ENCODE measurements at places on chromosomes 4 and X.

DNA sequence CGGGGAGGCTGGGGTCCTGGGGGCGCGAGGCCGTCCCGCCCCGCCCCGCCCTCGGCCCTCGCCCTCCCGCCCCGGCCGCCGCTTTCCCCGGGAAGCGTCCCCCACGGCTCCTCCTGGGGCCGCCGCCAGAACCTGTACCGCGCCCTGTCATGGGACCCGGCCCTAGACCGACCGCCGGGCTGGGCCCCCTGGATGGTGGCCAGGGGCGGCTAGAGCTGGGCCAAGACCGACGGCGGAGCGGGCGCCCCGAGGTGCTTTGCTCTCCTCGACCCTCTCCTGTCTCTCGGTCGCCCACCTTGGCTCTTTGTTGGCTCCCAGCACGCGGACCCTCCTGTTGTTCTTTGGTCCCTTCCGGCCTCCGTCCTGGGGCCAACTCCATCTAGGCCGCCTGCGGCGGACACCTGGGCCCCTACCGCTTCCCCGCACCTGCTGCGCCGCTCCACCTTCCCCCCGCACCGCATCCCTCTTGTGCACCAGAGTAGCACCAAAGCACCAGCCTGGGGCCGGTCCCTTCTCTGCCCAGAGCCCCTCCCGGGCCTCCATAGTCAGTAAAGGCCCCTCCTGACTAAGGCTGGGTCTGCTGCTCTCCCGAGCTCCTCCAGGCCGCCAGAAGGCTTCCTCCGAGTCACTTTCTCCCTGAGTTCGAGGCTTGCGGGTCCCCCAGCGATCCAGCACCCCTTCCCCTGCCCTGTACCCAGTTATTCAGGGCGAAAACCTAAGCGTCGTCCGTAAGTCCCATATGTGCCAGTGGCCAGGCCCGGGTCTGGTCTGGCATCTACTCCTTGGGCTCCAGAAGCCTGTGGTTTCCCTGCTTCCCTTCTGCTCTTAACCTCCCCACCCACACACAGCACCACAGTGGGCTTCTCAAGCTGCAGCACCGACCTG is 587 bp downstream of the TACC3 start:
- peak; percentile 62 for DNase-seq

DNA sequence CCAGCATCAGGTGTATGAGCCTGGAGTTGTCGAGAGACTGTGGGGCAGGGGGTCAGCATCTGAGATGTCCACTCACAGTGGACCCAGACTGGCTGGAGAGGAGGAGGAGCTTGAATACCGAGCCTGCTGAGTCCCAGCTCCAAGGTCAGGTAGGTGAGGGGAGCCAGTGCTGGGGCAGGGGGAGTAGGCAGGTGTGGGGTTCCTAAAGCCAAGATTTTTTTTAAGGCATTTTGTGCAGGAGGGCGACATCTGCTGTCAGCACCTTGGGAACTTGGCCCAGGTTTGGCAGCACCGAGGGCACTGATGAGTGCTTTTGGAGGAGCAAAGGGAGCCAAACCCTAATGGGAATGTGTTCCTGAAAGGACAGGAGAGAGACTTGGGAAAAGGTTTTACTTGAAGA is 64.2 kb upstream of the MSANTD1 start:
- DNase-seq: no peak

DNA sequence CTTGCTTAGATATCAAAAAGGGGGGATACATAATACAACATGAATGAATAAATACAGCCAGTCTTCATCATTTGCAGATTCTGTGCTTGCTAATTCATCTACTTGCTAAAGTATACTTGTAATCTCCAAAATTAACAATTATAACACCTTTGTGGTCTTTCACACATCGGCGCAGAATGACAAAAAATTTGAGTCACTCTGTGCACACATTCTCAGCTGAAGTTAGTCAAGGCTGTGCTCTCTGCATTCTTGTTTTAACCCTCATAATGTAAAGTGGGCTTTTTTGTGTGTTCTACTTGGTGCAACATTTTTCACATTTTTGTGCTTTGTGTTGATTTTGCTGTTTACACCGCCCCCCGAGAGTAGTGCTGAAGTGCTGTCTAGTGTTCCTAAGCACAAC is 65.8 kb upstream of the GPRIN3 start:
- DNase-seq: no peak

DNA sequence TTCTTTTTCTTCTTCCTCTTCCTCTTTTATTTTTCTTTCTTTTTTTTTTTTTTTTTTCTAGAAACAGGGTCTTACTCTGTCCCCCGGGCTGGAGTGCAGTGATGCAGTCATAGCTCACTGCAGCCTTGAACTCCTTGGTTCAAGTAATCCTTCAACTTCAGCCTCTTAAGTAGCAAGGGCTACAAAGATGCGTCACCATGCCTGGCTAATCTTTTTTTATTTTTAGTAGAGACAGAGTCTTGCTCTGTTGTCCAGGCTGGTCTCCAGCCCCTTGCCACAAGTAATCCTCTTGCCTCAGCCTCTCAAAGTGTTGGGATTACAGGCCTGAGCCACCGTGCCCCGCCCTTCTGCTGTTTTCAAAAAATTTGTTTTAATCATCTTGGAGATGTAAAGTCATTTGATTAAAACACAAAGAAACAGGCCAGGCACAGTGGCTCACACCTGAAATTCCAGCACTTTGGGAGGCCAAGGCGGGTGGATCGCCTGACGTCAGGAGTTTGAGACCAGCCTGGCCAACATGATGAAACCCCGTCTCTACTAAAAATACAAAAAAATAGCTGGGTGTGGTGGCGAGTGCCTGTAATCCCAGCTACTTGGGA is 28.1 kb downstream of the SYNPO2 start:
- DNase-seq: no peak

DNA sequence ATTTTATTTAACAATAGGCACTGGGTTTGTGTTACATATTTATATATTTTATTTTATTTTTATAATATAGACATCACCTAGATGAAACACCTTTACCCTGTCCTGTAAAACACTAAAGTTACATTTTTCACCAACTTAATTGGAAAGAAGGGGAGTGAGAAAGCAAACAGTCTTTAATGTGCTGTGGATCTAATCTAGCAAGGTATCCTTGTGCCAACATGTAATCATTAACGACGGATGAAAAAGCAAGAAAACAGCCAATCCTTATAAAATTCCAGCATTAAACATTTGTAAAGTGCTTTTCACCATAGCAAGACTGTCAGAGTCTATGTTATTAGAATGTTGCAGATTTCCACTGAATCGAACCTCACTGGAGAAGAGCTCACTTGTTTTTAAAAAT is 92.7 kb downstream of the HHIP start:
- DNase-seq: no peak

- DNase-seq: peak; percentile 39
These were observed 173.9 kb upstream of the KLF3 start for GRCh38 chr4:38489924-38490639.

DNA sequence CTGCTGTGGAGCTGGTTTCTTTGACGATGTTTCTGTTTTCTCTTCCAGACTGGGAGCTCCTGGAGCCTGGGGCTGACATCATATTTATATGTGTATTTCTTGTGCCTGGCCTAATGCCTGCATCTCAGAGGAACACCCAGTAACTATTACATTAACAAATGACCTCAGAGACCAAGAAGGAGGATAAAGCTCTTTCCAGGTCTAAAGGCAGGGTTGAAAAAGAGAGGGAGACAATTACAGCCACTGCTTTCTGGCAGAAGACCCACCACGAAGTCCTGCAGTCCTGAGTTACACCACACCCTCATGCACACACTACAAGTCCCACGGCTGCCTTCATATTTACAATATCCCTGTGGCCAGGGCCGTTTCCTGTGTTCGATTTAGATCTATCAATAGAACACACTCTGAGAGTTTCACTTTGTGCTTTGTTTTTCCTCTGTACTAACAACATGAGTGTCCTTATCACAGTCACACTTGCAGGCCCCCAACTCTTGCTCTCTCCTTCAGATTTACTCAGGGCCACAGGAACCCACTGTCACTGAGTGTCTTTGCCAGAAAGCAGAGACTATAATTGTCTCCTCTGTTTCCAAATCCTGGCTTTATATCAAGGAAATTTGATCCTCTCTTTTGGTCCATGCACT is 535.5 kb downstream of the MID1IP1 start:
- DNase-seq: peak; percentile 43

DNA sequence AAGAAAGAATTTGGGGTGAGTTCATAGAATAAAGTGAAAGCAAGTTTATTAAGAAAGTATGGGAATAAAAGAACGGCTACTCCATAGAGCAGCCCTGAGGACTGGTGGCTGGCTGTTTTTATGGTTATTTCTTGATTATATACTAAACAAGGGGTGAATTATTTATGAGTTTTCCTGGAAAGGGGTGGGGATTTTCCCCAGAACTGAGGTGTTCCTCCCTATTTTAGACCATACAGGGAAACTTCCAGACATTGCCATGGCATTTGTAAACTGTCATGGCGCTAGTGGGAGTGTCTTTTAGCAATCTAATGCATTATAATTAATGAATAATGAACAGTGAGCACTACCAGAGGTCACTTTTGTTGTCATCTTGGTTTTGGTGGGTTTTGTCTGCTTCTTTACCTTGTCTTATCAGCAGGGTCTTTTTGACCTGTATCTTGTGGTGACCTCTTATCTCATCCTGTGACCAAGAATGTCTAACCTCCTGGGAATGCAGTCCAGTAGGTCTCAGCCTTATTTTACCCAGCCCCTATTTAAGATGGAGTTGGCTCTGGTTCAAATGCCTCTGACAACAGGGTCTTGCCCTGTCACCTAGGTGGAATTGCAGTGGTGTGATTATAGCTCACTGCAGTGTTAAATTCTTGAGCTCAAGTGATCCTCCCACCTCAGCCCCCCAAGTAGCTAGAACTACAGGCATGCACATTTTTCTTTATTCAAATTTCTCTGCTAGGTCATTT is 27.1 kb downstream of the RAPGEF2 start:
- no peak for DNase-seq

DNA sequence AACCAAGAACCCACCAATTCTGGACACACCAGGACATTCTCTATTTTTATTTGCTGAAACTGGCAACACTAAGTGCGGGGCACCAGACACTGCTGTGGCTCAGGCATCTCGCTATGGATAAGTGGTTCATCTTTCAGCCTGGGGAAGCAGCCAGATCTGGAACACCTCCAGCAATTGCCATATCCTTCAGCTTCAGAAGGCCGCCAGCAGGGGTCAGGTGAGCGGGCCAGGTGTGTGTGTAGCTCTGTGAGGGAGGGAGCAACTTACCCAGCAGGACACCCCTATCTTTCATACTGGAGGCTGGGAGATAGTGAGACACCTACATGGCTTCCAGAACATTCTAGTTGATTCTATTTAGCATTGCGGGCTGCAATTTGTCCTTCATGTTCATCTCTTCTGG is 57.0 kb upstream of the GBA3 start:
- DNase-seq: no peak

- peak; percentile 46 for DNase-seq
These were observed 65.8 kb upstream of the MSN start for GRCh38 chrX:65601530-65602220.

GRCh38 chr4:167088115-167088514 is 146.2 kb downstream of the SPOCK3 start:
- DNase-seq: no peak

- DNase-seq: peak; percentile 96
These were observed 21.8 kb upstream of the CSF2RA start for GRCh38 chrX:1246816-1247215.

DNA sequence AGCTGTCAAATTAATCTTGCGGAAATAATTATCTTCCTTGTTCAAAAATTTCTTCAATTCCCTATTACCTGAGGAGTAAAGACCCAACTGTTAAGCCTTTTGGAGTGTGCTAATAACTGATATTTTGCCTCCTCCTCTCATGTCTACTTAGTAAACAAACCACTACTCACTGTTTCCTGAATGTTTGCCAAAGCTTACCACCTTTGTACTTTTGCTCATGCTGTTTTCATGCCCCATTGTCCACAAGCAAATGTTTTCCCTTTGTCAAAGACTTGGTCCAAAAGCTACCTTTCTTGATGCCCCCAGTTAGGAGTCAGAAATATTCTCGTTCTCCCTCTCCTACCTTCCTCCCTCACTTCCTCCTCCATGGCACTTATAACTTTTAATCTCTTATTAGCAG is 226.1 kb downstream of the ENOX2 start:
- DNase-seq: no peak

All from stimulated activated CD8-positive, alpha-beta memory T cell treated with anti-CD3 and anti-CD28 coated beads, Interleukin-4, amount 100 ng/mL, for 48 hours (primary cell).